ENCODE measurements at places on chromosomes 13 and 19. TPM values are rescaled to one million over a fixed set of nuclear protein-coding genes. Genes with fewer than 3 reads are reported as not detected.

APOC1 gene
- 1.5 TPM for total RNA-seq

CAMSAP3 gene
- 0.19 TPM for total RNA-seq

NLRP7 gene
- total RNA-seq, result not detected

SKA3 gene
- 5.8 TPM for total RNA-seq

CGB5 gene
- not detected for total RNA-seq

MATK gene
- 0.50 TPM for total RNA-seq

SEMA6B gene
- total RNA-seq, result 136 TPM

ZNF709 gene
- total RNA-seq, result 2.3 TPM

LILRB5 gene
- not detected for total RNA-seq

CPT1C gene
- total RNA-seq, result 24.9 TPM

OLFM2 gene
- total RNA-seq, result 2.6 TPM

TNNT1 gene
- total RNA-seq, result 4.7 TPM

PSG1 gene
- 0.06 TPM for total RNA-seq

KIR3DL2 gene
- not detected for total RNA-seq

TMEM145 gene
- not detected for total RNA-seq

DHPS gene
- total RNA-seq, result 49.7 TPM

SRRM5 gene
- total RNA-seq, result not detected

FAM216B gene
- total RNA-seq, result not detected

UNC13A gene
- total RNA-seq, result 0.57 TPM

GPR183 gene
- under 0.01 TPM for total RNA-seq

POLRMT gene
- total RNA-seq, result 19.3 TPM

ZNF208 gene
- 0.16 TPM for total RNA-seq

KLK12 gene
- total RNA-seq, result not detected

ZSCAN22 gene
- total RNA-seq, result 3.3 TPM

PABPC3 gene
- under 0.01 TPM for total RNA-seq

KLK4 gene
- not detected for total RNA-seq
